Central memory CD4-positive, alpha-beta T cell (primary cell): ENCODE measurements at places on chromosomes 16 and 17.

DNA sequence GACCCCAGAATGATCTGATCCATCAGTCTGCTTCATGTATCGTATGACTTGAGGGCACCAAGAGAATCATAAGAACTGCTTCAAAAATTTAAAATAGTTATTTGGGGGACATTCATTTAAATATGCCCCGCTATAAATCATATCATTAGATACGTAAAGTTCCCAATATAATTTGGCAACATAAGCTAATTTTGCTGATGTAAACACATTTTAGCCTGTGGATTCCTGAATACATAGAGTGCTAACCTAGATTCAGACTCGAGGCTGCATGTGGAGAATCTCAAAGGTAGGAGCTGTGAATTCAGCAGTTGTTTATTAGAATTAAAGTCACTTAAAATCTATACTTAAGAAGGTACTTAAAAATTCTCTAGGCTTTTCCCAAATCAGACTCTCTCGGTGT lies 24.9 kb downstream of the ANKFN1 start:
- no peak for DNase-seq

- no peak for DNase-seq
These were observed 1.6 kb downstream of the RAB11FIP4 start for GRCh38 chr17:31392856-31393748.

DNA sequence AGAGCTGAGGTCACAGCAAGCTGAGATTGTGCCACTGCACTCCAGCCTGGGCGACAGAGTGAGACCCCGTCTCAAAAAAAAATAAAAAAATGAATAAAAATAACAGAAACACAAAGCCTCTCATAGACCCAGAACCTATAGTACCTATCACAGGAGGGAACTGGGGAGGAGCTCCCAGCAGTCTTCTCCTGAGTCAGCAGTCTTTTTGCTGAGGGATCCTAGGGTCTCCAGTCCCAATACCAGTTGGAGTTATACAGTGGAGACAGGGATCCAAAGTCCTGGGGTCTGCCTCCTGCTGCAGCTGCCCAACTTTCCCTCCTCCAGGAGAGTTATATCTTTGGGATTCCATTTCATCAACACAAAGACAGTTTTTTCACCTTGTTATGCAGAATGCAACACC lies 3.7 kb upstream of the TMUB2 start:
- no peak for DNase-seq

GRCh38 chr17:54900457-54901229 lies at the start of gene TOM1L1:
Gene TOM1L1 (plus strand): TSS chr17:54900852. CDS start chr17:54900866, 14 bp downstream.
- DNase-seq: peak; percentile 8

DNA sequence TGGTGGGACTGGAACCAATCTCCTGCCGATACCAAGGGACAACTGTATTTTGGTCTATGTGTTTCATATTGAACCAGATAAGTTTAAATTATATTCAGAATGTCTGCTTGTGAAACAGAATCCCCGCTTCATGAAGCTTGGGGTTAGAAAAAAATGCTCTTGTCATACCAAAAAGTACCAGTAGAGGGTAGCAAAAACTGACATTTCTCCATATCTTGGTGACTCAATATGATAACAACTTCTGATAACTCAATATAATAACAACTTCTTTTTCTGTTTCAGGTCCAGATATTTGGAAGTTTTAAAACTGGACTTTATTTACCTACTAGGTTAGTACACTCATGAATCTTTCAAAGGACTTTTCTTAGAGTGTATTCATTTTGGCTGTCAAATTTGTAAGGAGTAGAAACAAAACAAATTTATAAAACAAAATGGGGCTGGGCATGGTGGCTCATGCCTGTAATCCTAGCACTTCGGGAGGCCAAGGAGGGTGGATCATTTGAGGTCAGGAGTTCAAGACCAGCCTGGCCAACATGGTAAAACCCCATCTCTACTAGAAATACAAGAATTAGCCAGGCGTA lies 52.3 kb upstream of the ADCY7 start:
- peak; percentile 53 for DNase-seq
